AG09319 (cell line): ENCODE measurements at places on chromosomes 3 and 15.

- no peak for DNase-seq
Observed at GRCh38 chr3:142027735-142028134, 121.6 kb downstream of the TFDP2 start.

GRCh38 chr3:33919312-33920120 lies 121.1 kb downstream of the PDCD6IP start:
- DNase-seq, result no peak

DNA sequence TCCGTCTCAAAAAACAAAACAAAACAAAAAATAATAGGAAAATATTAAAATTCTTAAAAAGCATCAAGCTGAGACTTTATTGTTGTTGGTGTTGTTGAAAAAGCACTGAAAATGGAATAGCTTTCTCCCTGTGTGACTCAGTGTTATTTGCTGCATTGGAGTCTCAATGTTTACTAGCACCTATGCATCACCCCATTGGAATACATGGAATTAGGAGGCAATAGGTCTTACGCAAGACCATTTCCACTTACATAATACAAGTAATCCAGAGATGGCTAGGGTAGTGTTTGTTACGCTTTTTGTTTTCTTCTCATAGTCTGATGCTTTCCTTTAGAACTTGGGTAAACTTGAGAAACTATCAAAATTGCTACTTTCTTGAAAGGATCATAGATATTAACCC lies 15.2 kb downstream of the GXYLT2 start:
- peak; percentile 73 for DNase-seq

DNA sequence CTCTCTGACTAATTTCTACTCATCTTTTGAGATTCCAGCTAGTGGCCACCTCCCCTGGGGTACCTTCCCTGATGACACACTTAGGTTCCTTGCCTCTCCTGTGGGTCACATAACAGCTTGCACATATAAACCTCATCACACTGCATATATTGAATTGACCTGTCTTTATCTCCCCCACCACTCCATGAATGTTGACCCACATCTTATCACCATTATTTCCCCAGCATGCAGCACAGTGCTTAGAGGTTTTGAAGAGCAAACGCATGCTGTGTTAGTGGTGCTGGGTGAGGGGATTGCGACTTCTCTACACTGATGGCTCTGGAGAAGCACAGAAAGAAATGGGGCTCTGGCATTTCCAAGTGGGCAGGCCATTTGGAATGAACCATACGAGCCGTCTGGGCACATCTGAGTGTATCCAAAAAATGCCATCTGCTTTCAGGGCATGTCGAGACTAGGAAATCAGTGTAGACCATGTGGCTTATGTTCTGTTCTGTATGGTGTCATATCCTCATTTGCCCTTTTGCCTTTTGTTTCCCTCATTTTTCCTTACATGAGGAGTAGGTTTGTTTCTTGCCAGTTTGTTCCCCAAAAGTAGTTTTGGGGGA lies 333.2 kb upstream of the TRIM42 start:
- no peak for DNase-seq

- DNase-seq, result no peak
Observed at GRCh38 chr15:68584756-68585573, 6.2 kb downstream of the CORO2B start.

- no peak for DNase-seq
Observed at GRCh38 chr3:64138046-64138445, 87.2 kb downstream of the PRICKLE2 start.
